Activated naive CD8-positive, alpha-beta T cell treated with anti-CD3 and anti-CD28 coated beads for 36 hours (primary cell): ENCODE measurements at places on chromosomes 4 and X.
A peak's percentile ranks its signal among the peaks of the same experiment; 100 is the strongest.

- DNase-seq = no peak
Measured at GRCh38 chrX:30570505-30570904, 7.1 kb downstream of the TASL start.

GRCh38 chr4:142045996-142046395 is 409.6 kb downstream of the IL15 start:
- no peak for DNase-seq

DNA sequence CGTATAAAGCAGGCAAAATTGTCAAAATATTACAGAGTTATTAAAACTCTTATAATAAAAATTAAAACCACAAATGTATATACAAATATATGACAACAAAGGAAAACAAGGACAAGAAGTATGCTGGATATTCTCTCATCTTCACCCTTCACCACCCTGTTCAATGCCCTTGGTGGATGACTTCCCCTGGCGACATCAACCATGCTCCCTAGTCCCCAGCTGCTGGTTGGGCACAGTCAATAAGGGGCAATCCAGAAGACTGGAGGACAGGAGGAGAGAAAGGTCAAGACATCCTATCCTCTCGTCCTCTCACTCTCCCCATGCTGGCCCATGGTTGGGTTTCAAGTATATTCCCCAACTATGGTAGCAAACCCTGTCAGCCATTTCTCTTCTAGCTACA is 71.2 kb downstream of the CXCL13 start:
- DNase-seq = no peak

- peak; percentile 1 for DNase-seq
Measured at GRCh38 chrX:84729809-84730208, 227.6 kb upstream of the HDX start.

- DNase-seq = no peak
Measured at GRCh38 chr4:168101026-168101425, 8.7 kb downstream of the ANXA10 start.

DNA sequence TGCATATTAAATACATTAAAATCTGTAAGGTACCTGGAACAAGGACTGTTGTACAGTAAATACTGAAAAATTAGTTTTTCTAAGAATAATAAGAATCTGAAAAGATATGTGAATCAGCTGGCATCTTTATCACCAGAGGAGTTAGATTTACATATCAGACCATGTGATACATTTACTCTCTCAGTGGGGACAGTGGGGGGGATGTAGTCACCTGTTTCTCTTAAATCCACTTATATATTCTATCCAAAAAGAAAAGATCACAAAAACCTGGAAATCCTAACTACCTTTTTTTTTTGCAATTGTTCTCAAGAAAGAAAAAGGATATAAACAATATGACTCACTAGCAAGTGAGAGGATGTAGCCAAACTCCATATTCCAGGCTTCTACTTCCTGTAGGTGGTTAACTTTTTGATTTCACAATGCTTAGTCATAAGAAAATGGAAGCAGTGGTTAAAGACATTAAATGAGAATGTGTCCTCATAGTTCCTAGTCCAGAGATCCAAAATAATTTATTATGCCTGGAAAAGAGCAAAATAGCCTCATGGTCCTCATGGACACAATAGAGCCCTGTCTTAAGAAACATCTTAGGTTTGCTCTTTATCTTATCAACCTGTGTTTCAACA is 22.5 kb upstream of the MYOZ2 start:
- DNase-seq = no peak

DNA sequence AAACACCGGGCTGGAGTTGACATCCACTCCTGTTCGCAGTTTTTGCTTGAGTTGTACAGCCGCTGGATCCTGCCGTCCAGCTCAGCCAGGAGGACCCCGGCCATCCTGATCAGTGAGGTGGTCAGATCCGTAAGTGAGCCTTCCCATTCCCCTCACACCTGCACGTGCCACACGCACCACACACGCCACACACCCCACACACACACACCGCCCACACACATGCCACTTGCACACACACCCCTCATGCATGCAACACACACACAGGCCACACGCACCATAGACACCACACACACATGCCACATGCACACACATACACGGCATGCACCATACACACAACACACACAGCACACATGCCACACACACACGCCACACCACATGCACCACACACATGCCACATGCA is 20.1 kb upstream of the MSANTD1 start:
- no peak for DNase-seq

DNA sequence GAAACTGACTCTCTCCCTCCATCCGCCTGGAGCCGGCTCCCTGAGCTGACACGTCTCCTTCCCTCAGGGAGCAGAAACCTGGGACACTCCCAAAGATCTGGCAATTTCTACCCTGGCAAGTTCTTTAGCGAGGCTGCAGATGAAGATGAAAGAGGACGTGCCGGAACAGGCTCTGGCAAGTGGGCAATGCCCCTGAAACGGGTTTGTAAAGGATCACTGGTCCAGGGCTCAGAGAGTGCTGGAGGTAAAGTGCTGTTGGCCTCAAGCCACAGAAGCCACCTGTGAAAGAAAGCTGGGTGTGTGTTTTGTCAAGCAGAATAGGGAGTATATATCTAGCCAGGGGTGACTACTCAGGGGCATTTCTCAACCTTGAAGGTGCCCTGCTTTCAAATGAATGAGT is 131.4 kb upstream of the ATP6AP2 start:
- DNase-seq = no peak

- no peak for DNase-seq
Measured at GRCh38 chrX:108312957-108313356, 125.3 kb downstream of the COL4A6 start.

DNA sequence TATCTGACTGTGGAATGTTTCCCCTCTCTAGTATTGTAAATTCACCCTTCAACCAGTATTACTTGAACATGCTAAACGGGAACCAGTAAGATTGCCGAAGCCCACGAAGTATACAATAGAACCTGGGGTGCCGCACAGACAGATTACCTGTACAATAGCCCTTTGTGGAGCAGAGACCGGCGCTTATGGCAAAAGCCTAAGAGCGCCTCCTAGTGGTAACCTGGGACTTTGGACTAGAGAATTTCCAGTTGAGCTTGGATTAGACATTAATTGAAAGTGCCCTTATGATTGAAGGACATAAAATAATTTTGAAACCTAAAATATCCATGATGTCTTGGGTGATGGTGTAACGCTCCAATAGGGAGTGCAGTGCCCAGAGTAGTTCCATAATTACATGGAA is 14.1 kb downstream of the ZNF157 start:
- peak; percentile 45 for DNase-seq

DNA sequence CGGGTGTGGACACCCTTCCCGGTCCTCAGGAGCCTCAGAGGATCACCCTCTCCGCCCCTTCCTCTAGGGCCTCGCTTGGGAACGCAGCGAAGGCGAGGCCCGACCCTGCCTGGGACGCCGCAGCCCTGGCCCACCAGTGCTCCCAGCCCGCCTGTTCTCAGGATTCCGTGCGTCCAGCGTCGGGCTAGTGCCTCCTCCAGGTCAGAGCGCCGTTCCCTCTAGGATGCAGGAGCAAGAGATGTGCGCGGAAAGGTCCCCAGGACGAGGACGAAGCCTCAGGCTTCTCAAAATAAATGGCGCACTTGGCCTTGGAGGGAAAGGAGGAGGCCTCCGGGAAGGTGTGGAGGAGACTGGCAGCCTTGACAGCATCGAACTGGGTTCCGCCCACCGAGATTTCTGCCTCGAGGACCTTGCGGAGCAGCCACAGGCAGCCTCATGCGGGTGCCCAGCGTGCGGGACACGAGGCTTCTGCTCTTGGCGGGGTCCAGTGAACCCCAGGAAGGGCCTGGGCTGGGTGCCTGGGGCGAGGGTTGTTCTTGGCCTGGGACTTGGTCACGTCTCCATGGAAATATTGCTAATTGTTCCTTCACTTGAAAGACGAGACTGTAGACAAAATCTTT is 35.1 kb downstream of the PITX2 start:
- DNase-seq = no peak

DNA sequence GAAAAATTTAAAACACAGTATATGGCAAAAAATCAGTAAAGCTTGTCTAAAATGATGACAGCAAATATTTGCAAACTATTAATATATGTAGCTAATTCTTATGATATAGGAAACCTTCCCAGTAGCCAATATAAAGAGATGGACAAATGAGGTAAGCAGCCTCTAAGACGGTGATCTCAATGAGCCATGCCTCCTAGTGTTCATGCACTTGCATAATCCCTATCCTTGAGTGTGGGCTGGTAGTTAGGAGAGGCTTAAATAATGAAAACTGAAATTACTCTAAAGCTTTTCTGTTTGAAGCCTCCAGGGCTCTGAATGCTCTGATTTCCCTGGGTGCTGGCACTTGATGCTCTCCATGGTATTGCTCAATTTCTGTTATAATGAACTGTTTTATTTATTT is 24.6 kb upstream of the ARMCX4 start:
- DNase-seq = no peak

DNA sequence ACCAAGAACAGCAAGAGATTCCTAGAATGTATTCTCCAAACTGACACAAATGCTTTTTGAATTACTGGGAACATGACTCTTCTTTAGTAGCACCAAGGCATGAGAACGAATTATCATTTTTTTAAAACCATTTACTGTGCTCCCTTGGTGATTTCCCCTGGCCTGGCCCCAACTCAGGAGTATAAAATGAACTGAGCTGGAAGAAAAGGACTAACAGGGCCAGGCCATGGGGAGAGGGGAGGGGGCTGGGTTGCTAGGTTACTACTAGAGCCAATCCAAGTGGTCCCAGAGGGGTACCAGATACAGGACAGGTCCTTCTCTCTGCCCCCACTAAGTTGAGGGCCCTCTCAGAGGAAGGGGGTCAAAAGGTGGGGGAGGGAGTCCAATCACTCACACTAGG is 23.1 kb downstream of the SASH3 start:
- DNase-seq = no peak

GRCh38 chrX:20270562-20270890 is 3.8 kb upstream of the RPS6KA3 start:
- DNase-seq = no peak

DNA sequence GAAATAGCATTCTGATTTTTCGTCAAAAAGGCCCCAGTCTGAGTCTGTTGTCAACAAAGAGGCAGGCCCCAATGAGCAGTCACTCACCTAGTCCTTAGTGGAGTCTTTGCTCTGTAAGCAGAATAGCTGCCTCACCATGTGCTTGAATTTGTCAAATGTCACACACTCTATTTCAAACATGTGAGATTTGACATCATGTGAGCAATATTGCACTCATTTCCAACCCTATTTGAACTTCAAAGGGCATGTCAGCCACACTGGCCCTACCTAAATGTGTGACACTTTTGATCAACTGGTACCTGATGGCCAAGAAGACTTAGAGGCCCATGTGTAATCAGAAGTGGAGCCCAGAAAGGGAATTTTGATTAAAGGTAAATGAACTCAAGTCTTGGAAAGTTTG is 59.4 kb upstream of the PLAC1 start:
- no peak for DNase-seq

DNA sequence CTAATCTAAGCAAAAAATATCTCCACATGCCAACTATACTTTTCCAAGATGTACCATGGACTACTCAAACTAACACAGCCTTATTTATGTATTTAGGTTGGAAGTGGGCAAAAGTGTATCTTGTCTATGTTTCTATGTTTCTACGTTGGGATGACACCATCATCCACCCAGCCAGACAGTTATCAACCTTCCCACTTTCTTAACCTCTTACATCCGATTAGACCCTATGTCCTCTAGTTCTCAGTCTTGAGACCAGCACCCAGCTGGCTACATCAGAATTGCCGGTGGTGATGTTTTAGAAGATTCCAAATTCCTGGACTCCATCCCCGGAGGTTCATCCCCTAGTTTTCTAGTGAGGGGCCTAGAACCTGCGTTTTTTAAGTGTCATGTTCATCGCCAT is 1.0 kb upstream of the AASDH start:
- DNase-seq = no peak

DNA sequence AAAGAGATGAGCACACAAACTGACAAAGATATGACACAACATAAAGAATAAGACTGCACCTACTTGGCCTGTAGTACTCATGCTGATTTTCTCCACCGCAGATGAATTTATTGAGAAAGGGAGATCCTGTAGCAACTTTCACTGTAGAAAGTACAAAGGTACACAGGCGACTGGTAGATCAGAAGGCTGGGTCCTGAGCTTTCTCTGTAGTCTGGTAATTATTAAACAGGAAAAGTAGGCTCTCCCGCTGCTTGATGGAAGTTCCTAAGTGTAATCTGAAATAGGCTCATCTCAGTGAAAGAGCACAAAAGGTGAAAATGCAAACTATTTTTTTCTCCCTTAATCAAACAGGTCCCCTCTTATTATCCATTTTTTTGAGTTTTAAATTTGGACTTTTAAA is at the start of gene ADH6:
TSS of gene ADH6 (minus strand) at position 175 of the 400 bp plus-strand sequence. CDS start at position 81, 94 bp downstream.
- no peak for DNase-seq

GRCh38 chr4:18815779-18816173 is 794.2 kb upstream of the LCORL start:
- DNase-seq = no peak

- no peak for DNase-seq
Measured at GRCh38 chr4:187227907-187228704, 504.4 kb upstream of the FAT1 start.

DNA sequence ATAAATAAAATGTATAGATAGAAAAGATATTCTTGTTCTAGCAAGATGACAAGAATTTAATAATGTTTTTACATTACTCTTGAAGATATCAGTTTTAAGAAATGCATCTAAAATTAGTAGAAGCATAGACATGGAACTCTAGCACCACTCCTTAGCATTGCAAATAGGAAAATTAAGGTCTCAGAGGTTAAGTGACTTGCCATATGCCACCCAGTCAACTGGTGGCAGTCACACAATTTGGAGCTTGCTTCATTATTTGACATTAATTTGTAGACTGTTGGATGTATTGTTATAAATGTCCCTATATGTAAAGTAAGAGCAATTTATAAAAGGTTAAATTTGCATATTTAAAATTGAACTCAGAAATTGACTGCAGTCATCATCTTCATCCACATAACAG is 20.8 kb downstream of the GPM6A start:
- no peak for DNase-seq

- DNase-seq = no peak
Measured at GRCh38 chr4:154132406-154132805, 343.5 kb upstream of the SFRP2 start.

DNA sequence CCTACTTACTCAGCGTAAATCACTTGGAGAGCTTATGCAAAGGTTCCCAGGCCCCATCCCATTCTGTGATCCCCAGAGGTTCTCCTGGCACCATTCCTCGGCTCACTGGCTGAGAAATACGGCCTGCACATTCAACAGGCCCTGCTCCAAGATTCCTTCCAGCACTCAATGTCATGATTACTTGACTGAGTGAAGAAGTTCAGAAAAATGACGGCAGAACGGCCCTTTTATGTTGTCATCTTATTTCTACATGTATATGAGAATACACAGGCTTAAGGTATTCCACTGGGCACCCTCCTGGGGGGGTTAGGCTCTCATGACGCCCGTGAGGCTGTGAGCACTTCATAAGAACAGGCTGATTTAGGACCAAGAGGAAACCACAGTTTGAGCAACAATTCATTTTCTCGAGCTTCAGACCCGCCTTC is 190.6 kb downstream of the NSUN7 start:
- no peak for DNase-seq

- no peak for DNase-seq
Measured at GRCh38 chrX:806586-806985, 176.0 kb downstream of the SHOX start.

- no peak for DNase-seq
Measured at GRCh38 chrX:125006704-125007103, 313.0 kb upstream of the TEX13C start.
